Activated CD4-positive, alpha-beta T cell treated with anti-CD3 and anti-CD28 coated beads, Interleukin-10, Interleukin-2, amounts not matched to agents 100 ng/mL and 50 ng/mL, durations not matched to agents 16 hours and 8 hours (primary cell): ENCODE measurements at places on chromosomes 6 and 20.
A peak's percentile ranks its signal among the peaks of the same experiment; 100 is the strongest.

- no peak for DNase-seq
Measured at GRCh38 chr6:25950297-25950696, 12.3 kb upstream of the TRIM38 start.

DNA sequence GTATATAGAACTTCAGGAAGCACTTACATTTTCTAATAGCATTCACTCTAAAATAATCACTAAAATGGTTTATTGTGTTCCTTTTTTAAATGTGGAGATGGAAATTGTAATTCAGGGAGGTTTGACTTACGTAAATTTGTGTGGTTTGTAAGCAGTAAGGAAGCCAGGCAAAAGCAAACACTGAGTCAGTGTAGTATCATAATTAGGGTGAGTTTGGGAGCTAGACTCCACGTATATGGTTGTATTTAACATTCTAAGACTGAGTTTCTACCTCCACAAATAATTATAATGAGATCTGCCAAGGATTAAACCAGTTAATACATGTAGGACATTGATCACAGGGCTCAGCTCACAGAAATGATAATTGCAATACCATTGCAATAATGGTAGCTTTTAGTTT, 425.5 kb downstream of the CBLN4 start:
- DNase-seq, result no peak

- peak; percentile 37 for DNase-seq
Measured at GRCh38 chr20:32418376-32418775, 60.2 kb downstream of the ASXL1 start.

- DNase-seq, result no peak
Measured at GRCh38 chr6:100484474-100484873, 19.8 kb upstream of the SIM1 start.

GRCh38 chr20:8328189-8328588, 196.1 kb downstream of the PLCB1 start:
- DNase-seq, result no peak

DNA sequence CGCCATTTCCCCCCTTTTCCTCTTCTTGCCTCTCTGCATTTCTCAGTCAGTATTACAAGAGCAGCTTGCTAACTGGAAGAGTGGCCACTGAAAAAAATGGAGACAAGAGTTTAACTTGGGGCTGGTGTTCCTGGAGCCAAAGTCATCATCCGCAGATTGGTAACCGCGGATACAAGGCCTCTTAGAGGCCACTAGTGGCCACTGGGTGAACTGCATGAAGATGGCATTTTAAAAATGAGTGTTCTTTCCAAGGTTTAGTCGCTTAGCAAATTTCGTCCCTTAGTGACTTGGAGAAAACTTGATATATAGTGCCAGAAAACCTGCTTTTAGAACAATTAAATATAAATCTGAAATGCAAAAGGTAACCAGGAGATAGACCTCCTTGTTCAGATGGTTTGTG, 4.8 kb downstream of the F13A1 start:
- peak; percentile 40 for DNase-seq
